ENCODE measurements at places on chromosomes 7 and 10. TPM values are rescaled to one million over a fixed set of nuclear protein-coding genes. Genes with fewer than 3 reads are reported as not detected.

The CPXM2 gene
- total RNA-seq: 2.7 TPM

The ZC3HAV1L gene
- 12.5 TPM for total RNA-seq

The ABCB1 gene
- total RNA-seq: 0.91 TPM

The CALCR gene
- total RNA-seq: not detected

The KIFBP gene
- total RNA-seq: 15.7 TPM

The AKR1C8 gene
- total RNA-seq: not detected

DNA sequence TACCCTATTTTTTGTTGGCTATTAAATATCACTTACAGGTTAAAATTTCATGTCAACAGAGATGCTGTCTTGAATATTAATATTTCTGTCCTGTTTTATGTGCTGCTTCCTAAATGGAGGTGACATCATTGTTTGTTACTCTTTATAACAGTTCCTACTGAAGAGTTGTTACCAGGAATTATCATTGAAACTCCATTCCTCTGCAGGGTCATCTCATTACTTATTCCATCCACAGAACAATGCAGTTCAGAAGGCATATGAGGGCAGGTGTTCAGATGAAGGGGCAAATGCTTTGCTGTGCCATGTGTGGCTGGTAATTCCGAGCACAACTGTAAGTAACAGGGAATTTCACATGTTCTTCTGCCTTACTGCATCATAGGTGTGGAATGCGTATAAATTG lies 113.4 kb downstream of the ANK3 start:
- H3K27ac ChIP-seq: no peak overlapping the region
- no peak for DNase-seq
- no peak overlapping the region for H3K4me3 ChIP-seq
- H3K36me3 ChIP-seq: no peaks in the 10 kb centered on the region
- no peaks in the 10 kb centered on the region for H3K27me3 ChIP-seq
- H3K4me1 ChIP-seq: peaks cover 13% of the 10 kb centered on the region

- H3K36me3 ChIP-seq: no peaks in the 10 kb centered on the region
- no peaks in the 10 kb centered on the region for H3K27me3 ChIP-seq
- no peak for DNase-seq
- H3K4me3 ChIP-seq: no peak overlapping the region
- H3K4me1 ChIP-seq: no peaks in the 10 kb centered on the region
Observed at GRCh38 chr10:123761038-123761428, 94.9 kb downstream of the GPR26 start.

- H3K4me3 ChIP-seq: no peak overlapping the region
- H3K27me3 ChIP-seq: no peaks in the 10 kb centered on the region
- H3K27ac ChIP-seq: no peak overlapping the region
- H3K36me3 ChIP-seq: no peaks in the 10 kb centered on the region
- no peaks in the 10 kb centered on the region for H3K4me1 ChIP-seq
Observed at GRCh38 chr10:114195079-114195478, 15.9 kb downstream of the TDRD1 start.

- no peaks in the 10 kb centered on the region for H3K36me3 ChIP-seq
- H3K4me1 ChIP-seq: peaks cover 3% of the 10 kb centered on the region
- DNase-seq: no peak
- H3K27ac ChIP-seq: no peak overlapping the region
Observed at GRCh38 chr7:16657656-16658279, 11.8 kb downstream of the BZW2 start.

DNA sequence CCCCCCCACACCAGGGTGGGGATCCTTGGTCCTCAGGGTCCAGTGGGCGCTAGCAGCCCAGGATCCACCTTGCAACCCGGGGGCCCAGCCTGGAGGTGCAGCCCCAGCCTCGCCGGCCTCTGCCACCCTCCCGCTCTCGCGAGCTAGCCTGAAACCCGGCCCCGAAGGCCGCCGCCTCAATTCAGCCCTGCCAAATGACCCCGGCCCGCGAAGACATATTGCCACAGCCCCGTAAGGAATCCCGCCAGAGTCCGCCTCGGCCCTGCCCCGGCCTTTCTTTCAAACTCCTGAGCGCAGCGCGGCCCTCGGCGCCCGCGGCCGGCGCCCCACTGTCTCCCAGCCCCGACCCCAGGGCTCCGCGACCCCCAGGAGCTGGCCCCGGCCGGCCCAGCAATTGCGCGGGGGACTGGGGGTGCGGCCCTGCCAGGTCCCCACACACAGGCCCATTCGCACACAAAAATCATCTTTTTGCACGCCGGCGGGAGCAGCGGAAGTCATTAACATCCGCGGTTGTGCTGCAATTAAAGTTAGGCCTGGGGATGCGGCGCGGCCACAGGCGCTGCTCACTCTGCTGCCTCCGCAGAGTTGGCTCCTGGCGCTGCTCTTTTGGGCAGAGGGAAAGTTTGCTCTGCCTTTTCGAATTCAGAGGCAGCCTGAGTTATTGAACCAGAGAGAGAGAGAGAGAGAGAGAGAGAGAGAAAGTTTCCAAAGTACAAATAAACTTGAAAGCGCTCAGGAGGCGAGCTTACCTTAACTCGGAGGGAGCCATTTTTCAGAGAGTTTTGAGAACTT lies 4.0 kb downstream of the HOXA5 start:
- DNase-seq: no peak
- H3K4me1 ChIP-seq: peaks cover 7% of the 10 kb centered on the region
- no peaks in the 10 kb centered on the region for H3K27me3 ChIP-seq
- peak overlapping the region; percentile 51 for H3K4me3 ChIP-seq
- no peaks in the 10 kb centered on the region for H3K36me3 ChIP-seq

- H3K36me3 ChIP-seq: no peaks in the 10 kb centered on the region
- H3K27me3 ChIP-seq: no peaks in the 10 kb centered on the region
- DNase-seq: no peak
- no peak overlapping the region for H3K27ac ChIP-seq
- no peak overlapping the region for H3K4me3 ChIP-seq
Observed at GRCh38 chr7:32043688-32044087, 26.5 kb downstream of the PDE1C start.

DNA sequence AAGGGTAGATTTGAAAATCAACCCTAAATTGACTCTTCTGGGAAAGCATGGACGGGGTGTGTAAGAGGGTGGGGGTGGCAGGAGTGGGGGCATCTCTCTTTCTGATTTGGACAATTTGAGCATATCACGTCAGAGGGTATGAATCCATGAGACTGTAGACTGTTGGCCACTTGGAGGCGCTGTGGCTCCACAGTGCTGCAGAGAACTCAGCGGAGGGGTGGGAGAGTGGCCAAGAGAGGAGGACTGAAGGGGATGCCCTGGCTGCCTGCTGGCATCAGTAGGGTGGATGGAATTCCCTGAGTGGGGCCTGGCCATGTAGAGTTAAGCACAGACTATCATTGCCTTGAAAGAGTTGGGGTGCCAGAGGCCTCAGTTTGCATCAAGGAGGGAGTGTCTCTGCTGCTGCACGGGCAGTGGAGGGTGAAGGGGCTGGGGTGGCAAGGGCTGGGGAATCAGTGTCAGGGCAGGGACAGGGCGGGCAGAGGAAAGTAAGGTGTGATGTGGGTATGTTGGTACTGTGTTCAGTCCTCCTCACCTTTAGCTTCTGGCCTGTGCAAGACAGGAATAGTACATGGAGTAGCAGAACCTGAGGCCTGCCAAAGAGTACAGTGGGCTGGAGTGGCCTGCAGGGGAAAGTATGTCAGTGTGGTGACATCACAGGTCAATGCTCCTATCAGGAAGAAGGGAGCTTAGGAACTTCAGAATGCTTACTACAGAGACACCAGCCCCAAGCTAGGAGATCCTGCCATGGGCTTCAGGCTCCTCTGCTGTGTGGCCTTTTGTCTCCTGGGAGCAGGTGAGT lies 133.5 kb upstream of the PRSS58 start:
- H3K4me1 ChIP-seq: no peaks in the 10 kb centered on the region
- no peaks in the 10 kb centered on the region for H3K27me3 ChIP-seq
- no peak overlapping the region for H3K27ac ChIP-seq
- DNase-seq: no peak
- no peaks in the 10 kb centered on the region for H3K36me3 ChIP-seq
- H3K4me3 ChIP-seq: no peak overlapping the region

GRCh38 chr10:61323726-61324125 lies 129.5 kb downstream of the TMEM26 start:
- H3K4me3 ChIP-seq: no peak overlapping the region
- H3K36me3 ChIP-seq: no peaks in the 10 kb centered on the region
- H3K27me3 ChIP-seq: no peaks in the 10 kb centered on the region
- no peak for DNase-seq
- no peaks in the 10 kb centered on the region for H3K4me1 ChIP-seq

Measured in esophagus squamous epithelium (tissue), 5 donors.